Activated T-cell treated with anti-CD3 and anti-CD28 coated beads for 4 hours (primary cell): ENCODE measurements at places on chromosomes 16 and 17.

GRCh38 chr17:31226950-31227349, 70.1 kb downstream of the OMG start:
- no peak for DNase-seq

DNA sequence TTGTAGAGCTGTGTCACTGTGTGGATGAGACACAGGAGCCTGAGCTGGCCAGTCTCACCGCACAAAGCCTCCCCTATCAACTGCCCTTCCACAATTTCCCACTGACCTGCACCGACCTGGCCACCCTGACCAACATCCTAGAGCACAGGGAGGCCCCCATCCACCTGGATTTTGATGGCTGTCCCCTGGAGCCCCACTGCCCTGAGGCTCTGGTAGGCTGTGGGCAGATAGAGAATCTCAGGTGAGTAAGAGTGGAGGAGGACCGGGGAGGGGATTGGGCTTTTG, 37.4 kb downstream of the NLRC5 start:
- DNase-seq, result no peak

DNA sequence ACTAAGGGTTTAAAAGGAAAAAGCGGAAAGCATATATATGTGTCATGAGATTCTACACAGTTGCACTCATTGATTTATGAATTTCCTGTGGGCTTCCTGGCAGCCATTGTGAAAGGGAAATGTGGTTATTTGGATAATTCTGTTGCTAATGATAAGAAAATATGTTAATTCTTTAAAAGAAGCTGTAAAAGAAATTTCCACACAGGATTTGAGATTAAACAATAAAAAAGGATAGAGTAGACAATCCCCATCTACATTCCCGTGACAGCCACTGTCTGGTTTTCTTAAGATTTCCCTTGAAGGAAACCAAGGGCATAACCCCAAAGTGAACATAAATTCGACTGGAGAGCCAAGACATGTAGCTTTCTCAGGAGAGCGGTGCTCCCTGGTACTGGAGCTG, 397.5 kb downstream of the CPPED1 start:
- no peak for DNase-seq

GRCh38 chr17:80961541-80962330, 29.9 kb upstream of the CHMP6 start:
- no peak for DNase-seq

DNA sequence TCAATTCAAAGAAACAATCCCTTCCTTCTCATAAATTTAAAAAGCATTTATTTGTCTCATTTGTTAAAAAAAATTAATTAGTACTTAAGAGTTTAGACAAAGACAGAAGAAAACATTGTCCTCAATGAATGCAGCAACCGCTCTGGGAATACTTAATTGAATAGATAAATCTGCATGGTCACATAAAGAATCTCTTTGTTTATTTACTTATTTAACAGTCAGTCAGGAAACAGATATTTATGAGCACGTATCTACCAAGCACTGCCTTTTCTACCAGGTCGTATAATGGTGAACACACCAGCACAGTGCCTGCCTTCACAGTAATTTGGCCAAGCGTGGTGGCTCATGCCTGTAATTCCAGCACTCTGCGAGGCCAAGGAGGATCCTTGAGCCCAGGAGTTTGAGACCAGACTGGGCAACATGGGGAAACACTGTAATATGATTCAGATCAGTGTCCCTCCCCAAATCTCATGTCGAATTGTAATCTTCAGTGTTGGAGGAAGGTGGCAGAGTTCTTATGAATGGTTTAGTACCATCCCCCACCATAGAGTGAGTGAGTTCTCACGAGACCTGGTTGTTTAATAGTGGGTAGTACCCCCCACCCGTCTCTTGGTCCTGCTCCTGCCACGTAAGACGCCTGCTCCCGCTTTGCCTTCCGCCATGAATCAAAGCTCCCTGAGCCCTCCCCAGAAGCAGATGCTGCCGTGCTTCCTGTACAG, 8.1 kb downstream of the WIPI1 start:
- no peak for DNase-seq

DNA sequence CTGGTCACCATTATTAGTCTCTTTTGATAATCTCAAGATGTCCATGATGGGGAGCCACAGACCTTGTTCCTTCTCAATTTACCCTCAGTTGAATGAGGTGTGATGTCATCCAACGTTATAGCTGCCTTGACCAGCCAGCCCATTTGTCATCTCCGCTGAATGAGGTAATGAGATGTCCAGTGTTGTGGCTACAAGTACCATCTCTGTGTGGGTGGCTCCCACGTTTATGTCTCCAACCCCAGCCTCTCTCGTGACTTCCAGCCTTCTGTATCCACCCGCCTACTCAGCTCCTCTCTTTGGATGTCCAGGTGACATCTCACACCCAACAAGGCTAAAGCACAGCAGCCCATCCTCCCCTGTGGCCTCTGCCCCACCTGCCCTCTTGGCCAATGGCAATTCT, 18.2 kb downstream of the DNAH17 start:
- no peak for DNase-seq

GRCh38 chr17:50071692-50072091, 15.8 kb downstream of the ITGA3 start:
- no peak for DNase-seq

DNA sequence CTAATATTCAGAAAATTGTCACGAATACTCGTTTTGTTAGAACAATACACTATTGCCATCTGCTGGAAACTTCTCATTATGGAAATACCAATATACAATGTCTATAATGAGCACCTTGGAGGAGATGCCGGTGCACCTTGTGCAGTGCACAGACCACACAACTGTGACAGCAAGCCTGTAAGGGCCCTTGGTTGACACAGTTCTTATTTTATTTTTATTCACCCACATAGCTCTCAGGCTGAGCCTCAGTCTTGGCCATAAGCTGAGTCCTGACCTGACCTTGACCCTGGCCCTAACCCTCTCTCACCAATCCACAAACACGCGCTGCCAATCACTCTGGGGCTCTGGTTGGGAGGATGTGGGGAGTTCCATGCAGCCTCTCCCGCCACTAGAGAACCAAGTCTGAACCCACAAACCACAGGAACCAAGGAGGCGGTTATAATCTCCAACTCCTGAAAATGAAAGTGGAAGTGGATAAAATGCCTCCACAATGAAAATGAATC, 7.6 kb downstream of the AIPL1 start:
- DNase-seq, result no peak

DNA sequence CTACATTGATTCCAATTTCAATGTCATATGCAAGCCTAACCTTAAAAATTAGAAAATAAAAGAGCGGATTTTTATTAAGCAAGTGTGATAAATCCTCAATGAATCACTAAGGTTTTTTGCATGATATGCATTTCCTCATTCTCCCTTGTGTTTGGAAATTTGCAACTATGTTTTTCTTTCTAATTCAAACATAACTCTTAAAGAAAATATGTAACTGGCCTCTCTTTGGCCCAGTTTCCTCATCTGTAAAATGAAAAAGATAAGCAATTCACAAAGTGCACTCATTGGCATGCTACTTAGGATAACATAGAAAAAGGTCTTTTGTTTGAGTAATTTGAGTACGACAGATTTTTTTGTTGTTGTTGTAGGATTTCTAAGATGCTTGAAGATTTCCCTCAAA, 295.5 kb downstream of the CDH11 start:
- no peak for DNase-seq

GRCh38 chr17:3919123-3919624, 2.9 kb upstream of the P2RX1 start:
- DNase-seq, result no peak

- DNase-seq, result no peak
These were observed 427.0 kb upstream of the RBFOX1 start for GRCh38 chr16:6905601-6906000.

DNA sequence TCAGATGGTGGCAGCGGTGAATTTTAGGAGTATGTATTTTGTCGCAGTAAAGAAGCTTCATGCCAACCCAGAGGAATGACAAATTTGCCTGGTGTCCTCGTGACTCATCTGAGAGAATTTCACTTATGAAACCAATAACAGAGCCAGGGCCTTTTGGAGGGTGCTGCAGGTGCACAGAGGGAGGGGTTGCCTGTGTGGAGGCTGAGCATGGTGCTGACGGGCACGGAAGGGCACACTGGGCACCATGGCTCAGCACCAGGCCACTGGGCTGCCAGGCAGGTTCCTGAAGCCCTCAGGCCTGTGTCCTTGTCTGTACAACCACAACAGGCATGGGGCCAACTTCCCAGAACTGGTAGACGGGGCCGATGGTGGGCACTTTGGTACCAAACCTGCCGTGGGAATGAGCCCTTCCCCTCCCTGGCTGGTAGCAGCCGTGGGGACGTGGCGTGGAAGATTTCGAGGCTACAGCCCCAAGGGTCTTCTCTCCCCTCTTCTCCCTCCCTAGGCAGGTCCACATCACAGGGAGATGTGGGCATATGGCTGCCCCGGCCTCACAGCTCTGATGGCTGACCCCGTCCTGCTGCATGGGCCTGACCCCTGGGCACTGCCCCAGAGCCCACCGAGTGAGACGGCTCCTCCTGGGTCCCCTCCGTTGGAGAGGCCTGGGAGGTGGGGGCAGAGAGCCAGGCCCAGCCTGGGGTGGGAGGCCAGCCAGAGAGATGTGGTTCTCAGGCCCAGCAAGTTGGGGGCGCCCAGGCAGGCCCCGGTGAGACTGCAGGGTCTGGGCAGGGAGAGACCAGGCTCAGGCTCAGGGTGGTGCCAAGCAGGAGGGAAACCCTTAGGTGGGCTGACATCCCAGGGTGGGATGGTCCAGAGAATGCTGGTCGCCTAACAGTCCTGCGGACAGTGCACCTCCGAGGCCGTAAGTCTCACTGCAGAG, 30.2 kb upstream of the ZNF469 start:
- no peak for DNase-seq

GRCh38 chr16:15829460-15829859, 27.4 kb downstream of the MYH11 start:
- DNase-seq, result no peak

DNA sequence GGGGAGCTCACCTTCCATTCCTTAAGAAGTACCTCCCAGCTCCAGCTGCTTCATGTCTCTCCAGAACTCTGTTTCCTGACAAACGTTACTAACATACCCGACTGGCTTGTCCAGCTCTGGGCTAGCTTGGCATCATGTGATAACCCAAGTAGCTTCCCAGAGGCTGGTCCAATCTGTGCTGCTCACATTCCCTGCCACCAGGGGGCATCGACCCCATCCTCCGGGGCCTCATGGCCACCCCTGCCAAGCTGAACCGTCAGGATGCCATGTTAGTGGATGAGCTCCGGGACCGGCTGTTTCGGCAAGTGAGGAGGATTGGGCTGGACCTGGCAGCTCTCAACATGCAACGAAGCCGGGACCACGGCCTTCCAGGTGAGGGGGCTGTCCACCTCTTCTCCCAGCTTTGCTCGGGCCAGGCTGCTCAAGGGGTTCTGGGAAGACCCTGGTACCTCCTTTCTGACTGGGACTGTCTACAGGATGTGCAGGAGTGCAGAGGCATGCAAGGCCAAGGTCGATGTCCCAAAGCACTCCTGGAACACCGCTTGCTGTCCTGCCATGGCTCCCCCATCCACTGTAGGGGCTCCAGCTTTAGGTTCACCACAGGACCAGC, 7.6 kb downstream of the EPX start:
- DNase-seq, result peak; percentile 43

DNA sequence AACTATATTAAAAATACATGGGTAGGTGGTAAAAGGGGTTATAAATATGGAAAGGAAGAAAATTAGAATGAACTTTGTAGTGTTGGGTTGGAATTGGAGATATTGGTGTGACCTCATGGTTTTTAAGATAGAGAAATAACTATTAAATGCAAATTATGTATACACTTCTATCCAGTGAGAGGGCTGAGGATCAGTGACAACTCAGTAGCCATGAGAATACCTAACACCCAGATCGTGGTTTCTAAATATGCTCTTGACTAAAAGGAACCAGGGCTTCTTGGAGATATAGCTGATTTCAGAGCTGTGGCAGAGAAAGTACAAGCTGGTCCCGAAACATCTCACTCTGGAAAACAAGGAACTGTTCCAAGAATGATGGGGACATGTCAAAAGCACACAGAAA, 44.4 kb downstream of the SLC6A4 start:
- DNase-seq, result no peak
